ENCODE measurements at places on chromosomes 13 and 19.

DNA sequence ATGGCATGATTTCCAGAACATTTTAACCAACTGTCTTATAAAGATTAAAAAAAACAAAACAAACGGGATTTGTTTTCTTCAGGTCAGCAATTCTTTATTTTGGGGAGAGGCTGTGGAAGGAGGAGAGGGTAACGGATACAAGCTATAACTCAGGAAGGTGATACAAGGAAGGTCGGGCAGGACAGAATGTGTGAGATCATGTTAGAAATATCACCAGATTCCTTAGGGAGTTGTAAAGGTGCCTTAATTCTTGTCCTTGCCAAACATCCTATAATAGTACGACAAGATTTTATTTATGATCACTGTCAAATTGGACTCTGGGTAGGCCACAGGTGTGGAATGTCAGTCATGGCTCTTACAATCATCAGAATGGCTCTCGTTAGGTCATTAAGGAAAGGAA is 503.1 kb downstream of the DIAPH3 start:
- no peak for DNase-seq

- DNase-seq, result peak; percentile 81
These were observed 20.5 kb downstream of the IQCN start for GRCh38 chr19:18253716-18254115.

GRCh38 chr13:20001366-20002190 is 43.1 kb downstream of the ZMYM2 start:
- DNase-seq, result peak; percentile 65

DNA sequence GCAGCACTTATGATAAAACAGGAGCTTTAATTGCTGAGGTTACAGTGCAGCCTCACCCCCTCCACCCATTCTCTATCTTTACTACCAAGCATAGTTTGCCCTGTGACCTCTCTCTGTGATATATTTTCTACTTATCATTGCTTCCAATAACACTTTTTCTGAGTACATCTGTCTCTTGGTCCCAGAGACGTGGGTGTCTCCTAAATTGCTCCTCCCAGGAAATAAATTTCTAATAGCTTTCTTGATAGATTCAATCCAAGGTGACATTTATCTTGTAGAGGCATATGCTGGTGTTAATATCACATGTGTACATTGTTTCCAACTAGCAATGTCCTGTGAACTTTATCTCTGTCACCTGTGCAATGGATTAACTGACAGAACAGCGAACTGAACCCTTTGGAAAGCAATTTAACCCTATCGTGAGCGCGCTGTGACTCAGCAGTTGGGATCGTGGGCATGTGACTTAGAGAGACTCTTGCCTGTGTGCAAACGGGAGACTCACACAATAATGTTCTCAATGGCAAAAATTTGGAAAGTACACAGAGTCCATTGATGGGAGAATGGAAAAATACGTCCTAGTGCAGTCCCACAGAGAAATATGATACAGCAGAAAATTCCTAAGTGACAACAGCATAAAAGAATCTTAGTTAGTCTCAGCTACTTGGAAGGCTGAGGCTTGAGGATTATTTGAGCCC is 7.0 kb upstream of the MAP2K2 start:
- DNase-seq, result no peak

DNA sequence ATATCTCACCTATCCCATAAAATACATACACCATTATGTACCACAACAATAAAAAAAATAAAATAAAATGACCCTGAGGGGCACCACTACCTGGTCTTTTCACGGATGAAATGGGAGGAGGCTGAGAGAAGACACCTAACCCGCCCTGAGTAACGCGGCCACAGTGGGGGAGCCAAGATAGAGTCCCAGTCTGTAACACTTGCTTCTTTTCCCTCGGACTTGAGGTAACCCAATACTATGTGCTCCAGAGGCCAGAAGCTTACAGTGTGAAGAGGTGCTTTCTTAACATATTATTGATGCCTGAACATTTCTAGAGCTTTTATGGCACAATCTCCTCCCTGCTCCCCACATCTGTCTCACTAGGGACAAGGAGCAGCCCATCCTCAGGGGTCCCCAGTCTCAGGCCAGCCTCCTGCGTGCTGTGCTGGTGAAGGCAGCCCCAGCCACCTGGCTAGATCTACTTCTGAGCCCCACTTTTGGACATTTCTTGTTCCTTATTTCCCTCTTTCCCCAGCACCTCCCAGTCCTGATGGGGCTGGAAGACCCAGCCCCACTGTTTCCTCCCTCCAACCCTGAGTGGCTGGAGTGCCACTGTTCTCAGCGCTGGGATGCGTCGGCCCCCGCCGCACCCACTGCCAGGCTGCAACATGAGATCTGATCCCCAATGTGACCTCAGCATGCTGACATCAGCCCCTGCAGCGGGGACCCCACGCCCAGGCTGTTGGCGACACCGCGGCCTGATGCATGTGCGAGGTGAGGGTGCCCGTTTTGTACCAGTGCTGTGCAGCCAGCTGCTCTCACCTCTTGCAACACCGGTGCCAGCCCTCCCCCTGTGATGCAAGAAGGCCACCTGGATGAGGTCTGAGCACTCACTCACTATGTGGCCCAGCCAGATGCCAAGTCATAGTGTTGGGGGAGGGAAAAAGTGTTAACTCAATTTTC is 143.3 kb downstream of the DCLK1 start:
- DNase-seq, result peak; percentile 6

- DNase-seq, result no peak
These were observed 3.8 kb upstream of the MYPOP start for GRCh38 chr19:45906221-45906620.
